ENCODE measurements at places on chromosomes 1 and 21.
A peak's percentile ranks its signal among the peaks of the same experiment; 100 is the strongest.

- no peak for DNase-seq
Measured at GRCh38 chr1:240967070-240967724, 355.2 kb upstream of the GREM2 start.

DNA sequence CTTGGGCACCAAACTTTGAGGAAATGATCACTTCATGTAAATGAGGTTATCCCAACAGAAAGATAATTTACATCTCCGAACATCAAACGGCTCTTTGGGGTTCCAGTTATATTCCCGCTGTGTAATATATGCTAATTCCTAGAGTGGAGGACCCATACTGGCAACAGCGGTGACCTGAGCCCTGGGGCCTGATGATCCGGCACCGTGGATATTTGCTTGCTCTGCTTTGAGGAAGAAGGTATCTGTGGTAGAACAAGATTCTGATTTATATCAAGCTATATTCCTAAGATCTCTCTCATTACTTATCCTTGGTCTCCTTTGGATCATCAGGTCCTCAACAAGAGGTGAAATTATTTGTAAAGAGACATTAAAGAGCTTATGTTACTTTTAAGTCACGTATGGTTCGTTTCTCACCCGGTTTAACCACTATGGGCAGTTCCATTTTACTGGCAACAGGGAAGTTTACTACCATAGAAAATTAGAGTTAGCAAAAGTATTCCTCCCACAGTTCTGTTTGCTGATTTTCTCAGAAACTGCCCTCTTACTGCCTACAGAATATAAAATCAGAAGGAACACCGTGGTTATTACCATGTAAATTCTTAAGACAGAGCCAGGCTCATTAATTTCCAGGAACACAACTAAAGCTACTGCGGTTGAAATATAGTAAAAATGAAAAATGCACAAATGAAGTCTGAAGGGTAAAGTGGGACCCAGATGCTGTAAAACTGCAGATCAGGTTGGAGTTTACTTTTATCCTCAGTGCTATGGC, 56.7 kb downstream of the MRPL39 start:
- no peak for DNase-seq

GRCh38 chr1:197441999-197442414, 174.0 kb downstream of the CRB1 start:
- DNase-seq, result no peak

GRCh38 chr1:115560027-115560426, 81.7 kb upstream of the VANGL1 start:
- DNase-seq, result no peak

DNA sequence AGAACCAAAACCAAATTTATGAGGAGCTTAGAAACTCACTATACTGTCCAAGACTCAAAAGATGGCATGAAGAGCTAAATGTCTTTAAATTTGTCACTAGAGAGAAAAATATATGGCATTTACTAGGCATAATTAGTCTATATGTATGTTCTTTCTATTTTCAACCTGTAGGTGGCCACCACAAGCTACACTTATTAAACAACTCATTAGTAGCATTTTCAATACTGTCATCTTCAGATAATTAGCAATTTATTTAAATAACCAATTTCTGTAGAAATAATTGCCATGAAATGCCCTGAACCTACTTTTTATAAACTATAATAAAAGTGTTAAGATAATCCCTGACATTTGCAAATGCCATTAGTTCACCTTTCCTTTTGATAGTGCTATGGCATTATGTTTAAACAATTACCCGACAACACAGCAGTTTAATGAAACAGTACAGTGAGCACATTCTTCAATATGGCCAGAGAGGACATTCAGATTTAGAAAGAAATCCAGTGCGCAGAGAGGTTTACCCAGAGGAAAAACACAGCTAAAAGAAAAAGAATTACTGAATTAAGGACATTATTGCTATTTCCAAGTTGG, 522.5 kb downstream of the PTBP2 start:
- no peak for DNase-seq

GRCh38 chr1:171727778-171728177, 14.1 kb downstream of the VAMP4 start:
- no peak for DNase-seq

DNA sequence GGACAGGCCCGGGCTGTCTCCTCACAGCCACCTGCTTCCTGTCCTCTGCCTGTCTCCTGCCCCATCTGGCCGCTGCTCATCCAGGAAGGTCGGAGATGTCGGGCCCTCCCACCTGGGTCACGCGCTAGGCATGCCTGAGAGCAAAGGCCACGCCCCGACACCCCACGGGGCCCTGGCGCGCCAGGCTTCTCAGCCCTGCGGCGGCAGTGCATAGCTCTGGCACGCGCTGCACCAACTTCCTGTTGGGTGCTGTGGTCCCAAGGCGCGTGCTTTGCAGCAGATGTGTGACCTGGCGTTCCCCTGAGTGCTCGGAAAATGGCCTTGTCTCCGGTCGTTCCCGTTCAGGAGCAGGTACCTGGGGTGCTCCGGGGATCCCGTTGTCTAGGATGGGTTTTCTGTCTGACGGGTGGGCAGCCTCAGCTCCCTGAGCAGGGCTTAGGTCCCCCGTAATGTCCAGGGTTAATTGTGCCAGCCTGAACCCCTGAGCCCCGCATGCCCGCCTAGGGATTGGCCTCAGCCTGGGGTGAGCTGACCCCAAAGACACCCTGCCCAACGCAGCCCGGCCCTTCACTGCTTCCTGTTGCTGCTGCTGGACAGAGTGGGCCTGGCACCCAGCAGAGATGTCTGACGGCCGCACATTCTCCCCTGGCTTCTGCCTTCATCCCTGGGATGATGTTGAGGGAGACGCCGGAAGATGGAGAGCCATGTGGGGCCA, 19.4 kb upstream of the KCNAB2 start:
- no peak for DNase-seq

DNA sequence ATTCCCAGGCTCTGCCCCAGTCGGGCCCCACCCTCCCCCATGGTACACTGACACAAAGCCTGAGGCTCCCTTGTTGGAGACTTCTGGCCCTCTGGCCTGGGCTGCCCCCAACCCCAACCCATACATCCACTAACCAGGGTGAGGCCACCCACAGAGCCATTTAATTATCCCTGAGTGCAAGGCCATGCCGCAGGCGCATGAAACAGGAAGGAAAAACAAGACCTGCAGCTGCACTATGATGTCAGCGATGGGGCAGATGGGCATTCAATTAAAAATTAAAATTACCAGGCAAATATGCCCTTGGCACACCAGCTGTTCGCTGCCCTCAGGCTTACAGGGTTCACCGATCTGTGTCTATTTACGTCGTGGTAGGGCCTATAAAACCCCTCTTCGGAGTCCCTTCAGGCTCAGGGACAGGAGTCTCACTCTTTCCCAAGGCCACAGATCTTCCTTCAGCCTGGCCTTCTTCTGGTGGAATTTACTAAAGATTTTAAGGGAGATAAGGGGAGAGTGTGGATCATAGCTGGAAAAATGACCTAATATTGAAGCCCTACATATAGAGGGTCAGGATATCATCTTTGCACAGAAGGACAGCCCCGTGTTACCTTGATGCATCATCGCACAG, 29.6 kb upstream of the RGS16 start:
- no peak for DNase-seq

DNA sequence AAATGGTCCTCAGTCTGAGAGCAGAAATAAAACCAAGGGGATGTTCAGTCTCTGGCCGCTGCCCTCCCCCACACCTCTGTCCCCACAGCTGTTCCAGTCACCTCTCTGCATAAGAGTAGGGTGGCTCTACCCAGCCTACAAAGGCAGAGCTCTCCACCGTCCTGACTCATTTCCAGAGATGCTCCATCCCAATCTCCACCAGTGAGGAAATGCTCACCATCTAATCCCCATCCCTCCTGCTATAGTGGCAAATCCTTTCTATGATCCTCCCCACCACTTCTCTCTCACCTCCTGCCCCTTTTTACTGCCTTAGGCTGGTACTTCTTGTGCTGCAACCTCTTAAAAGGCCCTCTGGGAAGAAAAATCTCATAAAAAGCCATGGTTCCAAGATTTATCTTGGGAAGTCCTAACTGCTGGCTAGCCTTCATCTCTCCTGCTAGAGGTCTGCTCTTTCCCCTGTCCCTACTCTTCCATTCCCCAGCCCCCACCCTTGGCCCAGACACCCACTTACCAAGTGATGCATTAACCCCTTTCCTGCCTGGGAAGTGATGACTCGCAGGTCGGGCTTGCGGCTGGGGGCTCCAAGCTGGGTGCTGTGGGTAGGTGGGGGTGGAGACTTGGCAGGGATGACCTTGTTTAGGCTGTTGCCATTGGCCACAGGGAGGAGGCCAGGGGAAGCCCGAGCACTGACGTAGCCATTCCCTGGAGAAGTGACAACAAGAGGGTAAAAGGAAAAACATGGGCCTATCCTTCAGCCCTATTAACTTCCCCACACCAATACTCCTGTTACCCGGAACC, 23.9 kb downstream of the MEF2D start:
- DNase-seq, result no peak

DNA sequence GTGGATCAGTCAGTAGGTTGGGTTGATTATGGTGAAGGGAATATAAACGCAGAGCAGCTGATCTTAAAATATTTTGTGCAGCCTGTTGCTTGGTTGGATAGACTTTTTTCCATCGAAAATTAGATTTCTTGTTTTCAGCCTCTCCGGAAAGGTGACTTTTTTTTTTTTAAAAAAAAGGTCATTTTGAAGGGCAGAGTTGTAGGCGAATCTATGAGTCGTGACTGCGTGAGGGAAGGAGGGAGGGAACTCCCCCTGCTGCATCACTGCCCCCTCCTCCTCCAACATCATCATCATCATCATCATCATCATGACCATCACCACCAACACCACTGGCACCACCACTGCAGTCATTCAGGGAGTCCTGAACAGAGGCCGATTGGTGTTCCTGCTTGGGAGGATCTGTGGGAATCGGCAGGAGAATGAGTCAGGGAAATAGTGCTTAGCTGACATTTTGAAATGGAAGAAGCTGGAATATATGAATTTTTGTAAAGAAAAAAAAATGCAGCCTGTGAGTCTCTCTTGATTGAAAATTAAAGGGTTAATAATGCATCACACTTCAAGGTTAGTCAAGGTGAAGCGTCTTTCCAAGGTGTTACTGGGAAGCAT, 1.2 kb downstream of the ATP1B1 start:
- no peak for DNase-seq

DNA sequence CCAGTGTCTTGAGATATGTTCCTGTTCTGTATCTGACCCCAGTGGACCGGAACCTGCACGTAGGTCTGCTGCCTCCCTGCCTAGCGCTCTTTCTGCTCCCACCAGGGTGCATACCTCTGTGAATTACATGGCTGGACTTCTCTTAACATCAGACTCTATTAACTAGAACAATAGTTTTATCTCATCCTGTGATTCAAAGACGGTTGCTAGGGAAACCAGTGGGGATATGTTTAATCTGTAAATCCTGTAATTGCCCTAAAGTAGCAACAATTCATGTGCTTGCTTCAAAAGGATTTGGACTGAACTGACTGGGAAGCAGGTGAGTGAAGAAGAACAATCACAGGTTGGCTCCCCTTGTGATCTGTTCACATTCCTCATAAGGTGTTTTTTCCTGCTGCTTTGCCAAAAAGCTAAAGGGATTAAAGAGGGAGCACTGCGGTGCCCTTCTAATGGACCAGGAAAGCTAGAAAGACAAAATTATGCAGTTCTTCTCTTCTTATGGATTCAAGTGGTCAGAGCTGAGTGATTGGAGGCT, 52.7 kb upstream of the DIRAS3 start:
- DNase-seq, result no peak

DNA sequence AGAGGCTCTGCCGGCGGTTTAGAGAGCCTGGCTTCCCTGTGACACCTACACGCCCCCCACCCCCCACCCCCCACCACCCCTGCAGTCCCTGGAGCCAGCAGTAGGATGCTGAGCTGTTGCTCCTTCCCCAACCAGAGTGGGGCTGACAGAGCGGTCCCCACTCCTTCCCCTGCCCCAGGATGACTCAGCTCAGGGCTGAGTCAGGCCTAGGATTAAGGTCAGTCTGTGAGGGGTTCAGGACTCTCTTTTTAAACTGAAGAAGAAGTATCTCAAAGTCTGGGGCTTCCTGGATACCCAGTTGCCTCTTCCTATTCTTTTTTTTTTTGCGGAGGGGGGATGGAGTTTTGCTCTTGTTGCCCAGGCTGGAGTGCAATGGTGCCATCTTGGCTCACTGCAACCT, 19.1 kb downstream of the DMBX1 start:
- no peak for DNase-seq

GRCh38 chr1:206041640-206042039, 11.3 kb upstream of the RHEX start:
- DNase-seq, result no peak

- DNase-seq, result no peak
Measured at GRCh38 chr21:17548262-17548661, 35.4 kb downstream of the CXADR start.

- no peak for DNase-seq
Measured at GRCh38 chr1:212507369-212507768, 74.6 kb downstream of the NENF start.

GRCh38 chr21:17848228-17848627, 29.1 kb upstream of the C21orf91 start:
- peak; percentile 76 for DNase-seq

GRCh38 chr1:58573705-58574591, 3.1 kb downstream of the TACSTD2 start:
- no peak for DNase-seq

- DNase-seq, result no peak
Measured at GRCh38 chr1:25765136-25765922, 34.7 kb upstream of the SELENON start.

GRCh38 chr1:108117945-108118902, 81.9 kb downstream of the SLC25A24 start:
- peak; percentile 22 for DNase-seq

GRCh38 chr1:244969355-244970235, 105.3 kb upstream of the HNRNPU start:
- peak; percentile 70 for DNase-seq

GRCh38 chr1:103900005-103900404, 150.3 kb downstream of the AMY1C start:
- DNase-seq, result no peak

GRCh38 chr1:220378571-220379302, 106.5 kb upstream of the RAB3GAP2 start:
- DNase-seq, result no peak

GRCh38 chr1:114215436-114215835, 61.8 kb upstream of the SYT6 start:
- DNase-seq, result no peak

GRCh38 chr1:226688056-226688748, 50.9 kb downstream of the ITPKB start:
- DNase-seq, result no peak

GRCh38 chr1:115426956-115427355, 88.9 kb upstream of the NGF start:
- no peak for DNase-seq
